D341Med (cell line): ENCODE measurements at places on chromosomes 13 and 19.

DNA sequence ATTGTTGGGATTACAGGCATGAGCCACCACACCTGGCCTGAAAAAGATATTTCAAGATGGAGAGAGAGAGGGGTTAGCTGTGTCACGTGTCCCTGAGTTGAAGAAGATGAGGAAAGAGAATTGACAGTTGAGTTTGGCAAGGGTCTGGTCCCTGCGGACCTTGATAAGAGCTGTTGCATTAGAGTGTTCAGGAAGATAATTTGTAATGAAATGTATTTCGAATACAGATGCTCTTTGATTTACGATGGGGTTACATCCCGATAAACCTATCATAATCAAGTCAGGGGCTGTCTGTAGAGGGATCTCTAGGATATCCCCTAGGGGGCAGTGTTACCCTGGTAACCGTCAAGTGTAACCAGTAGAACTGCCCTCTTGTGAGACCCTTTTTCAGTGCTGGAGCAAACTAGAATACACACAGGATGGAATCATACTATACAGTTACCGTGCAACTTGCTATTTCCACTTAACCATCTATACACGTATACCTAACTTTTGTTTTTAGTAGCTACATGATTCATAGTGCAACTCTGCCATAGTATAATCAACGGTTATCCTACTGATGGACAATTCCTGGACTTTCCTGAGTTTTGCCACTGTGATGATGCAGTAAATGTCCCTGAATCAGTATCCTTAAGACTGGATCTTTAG lies 1.5 kb upstream of the ELOF1 start:
- peak; percentile 70 for DNase-seq

- no peak for DNase-seq
Observed at GRCh38 chr19:4053423-4054324, 13.0 kb downstream of the ZBTB7A start.

DNA sequence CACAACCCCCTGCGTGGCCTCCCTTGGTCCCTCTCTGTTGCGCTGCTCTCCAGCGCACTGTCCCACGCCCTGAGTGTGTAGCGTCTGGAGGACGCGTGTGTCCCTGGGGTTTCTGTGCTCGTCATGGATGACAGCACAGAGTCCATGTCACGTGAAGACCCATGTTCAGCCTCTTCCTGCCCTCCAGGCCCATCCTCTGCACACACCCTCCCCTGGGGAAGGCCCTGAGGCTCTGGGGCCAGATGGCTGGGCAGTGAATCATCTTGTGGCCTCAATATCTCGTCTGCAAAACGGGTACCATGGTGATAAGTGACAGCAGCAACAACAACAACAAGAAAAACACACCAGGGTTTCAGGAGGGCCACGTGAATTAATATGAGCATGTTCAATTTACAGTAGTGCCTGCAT lies 71.5 kb upstream of the ARHGEF7 start:
- no peak for DNase-seq

DNA sequence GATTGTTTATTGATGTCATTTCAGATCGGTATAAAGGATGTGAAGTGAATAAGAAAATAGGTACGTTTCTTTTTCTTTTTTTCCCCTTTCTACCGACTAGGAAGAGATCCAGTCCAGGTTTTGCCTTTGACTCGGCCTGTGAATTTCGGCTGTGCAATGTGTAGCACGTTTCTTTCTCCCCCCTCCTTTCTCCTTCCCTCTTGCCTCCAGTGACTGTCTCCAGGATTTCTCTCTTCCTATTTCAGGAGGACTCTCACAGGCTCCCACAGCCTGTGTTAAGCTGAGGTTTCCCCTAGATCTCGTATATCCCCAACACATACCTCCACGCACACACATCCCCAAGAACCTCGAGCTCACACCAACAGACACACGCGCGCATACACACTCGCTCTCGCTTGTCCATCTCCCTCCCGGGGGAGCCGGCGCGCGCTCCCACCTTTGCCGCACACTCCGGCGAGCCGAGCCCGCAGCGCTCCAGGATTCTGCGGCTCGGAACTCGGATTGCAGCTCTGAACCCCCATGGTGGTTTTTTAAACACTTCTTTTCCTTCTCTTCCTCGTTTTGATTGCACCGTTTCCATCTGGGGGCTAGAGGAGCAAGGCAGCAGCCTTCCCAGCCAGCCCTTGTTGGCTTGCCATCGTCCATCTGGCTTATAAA lies at the start of gene GPC6:
TSS of gene GPC6 (plus strand) at position 185 of the 657 bp plus-strand sequence.
- peak; percentile 67 for DNase-seq

DNA sequence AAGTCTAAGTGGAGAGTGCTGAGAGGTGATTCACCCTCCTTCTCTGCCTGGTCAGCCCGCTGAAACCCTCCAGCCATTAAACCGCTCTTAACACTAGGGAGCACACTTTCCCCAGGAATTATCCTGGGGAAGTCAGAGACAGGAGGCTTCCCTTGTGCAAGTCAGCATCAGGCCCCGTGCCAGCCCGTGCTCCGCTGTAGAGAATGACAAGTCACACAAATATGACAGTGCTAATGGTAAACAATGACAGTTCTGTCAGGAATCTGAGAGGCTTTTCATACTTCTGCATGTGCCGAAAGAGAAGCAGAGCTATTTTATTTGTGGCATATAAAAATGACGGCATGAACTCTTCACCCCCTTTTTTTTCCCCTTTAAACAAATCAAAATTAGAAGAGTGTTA lies 816.9 kb upstream of the SLC10A2 start:
- peak; percentile 80 for DNase-seq
